Esophagus squamous epithelium (tissue), 5 donors: ENCODE measurements at places on chromosomes 13 and 19.

DNA sequence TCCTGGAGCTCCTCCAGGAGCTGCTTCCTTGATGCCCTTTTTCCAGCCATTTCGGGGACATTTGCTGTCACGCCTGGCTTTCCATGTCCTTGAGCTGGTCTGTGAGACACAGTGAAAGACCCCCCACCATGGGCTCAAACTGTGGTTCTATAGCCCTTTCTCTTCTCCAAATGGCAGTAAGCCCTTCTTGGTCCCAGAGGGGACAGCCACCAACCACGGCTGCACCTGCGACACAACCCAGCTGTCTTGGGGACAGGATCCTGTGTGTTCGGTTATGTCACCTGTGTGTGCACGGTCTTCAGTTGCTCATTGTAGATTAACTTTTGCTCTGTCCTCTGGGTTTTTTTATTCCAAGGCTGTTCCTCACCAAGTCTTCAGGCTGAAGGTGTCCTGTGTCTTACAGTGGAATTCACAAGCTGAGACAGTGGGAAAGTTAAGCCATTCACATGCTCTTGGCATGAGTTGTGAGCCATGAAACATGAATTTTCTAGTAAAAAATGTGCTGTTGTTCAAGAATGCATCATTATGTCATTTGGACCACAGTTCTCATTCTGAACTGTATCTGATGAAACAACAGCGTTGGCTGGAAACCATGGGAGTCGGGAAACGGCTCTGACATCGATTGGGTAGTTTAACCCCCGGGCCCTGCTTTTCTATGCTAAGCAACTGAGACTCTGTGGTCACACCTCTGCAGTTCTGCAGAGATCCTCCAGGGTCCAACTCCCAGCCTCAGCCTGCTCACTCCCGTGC is 129.5 kb upstream of the MCF2L start:
- DNase-seq = no peak

- no peak for DNase-seq
These were observed 9.8 kb downstream of the ZNF526 start for GRCh38 chr19:42229855-42230351.

DNA sequence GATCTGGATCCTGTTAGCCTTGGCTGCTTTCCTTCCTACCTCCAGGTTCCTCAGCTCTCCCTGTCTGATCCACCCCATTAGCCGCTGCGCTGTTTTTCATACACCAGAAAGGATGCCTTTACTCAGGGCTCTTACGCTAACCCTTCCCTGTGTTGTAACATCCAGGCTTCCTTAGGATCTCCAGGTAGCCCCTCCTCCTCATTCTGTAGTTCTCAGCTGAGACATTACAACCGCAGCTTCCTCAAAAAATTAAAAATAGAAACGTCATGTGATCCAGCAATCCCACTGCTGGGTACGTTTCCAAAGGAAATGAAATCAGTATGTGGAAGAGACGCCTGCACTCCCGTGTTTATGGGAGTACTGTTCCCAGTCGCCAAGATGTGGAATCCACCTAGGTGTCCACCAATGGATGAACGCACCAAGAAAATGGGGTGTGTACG is 18.4 kb upstream of the MYADM start:
- no peak for DNase-seq

DNA sequence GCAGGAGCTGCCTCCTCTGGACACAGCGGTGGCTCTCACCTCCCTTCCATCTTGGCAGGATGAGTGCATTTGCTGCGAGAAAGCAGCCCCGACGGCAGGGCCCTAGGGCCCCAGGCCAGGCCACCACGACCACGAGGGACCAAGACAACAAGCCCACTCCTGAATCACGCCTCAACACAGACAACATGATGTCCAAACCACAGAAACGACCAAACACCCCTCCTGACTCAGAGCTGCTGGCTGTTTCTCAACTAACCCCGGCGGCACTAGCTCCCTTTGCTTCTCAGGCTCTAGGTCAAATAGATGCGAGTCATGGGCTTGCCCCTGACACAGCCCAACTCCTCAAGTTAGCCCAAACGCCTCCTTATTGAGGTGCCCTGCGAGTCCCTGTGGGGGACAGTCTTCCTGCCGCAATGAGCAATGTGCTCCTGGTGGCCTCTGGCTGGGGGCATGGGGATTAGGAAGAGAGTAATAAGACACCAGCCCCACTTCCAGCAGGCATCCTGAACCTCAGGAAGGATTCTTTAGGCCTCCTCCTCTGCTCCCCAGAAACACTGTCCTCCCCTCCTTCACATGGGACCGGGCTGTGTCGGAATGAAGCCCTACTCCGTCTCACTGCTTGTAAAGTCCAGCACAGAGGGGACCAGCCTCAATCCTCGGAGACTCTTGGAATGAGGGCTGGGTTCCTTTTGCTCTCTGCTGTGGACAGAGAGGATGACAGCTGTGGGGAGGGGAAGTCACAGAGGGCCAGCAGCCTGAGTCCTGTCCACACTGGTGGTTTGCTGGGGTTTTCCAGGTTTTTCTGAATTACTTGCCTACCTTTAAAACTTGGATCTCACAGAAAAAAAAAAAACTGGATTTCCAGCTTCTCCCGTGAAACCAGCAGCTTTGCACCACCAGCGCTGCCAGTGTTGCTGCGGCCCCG is 6.9 kb upstream of the ATF5 start:
- no peak for DNase-seq

DNA sequence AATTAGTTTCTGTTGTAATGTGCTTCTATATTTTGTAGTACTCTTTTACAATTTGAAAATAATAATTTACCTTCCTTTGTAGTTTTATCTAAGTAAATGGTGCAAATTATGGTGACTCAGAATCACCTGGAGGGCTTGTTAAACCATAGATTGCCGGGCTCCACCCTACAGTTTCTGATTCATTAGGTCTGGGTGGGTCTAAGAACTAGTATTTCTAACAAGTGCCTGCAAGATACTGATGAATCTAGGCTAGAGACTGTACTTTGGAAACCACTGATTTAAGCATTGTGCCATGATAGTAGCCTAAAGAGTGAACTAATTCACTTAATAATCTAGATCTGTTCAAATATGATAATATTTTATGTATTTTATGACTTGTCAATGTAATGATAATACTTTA is 437.4 kb upstream of the SPRY2 start:
- no peak for DNase-seq

- no peak for DNase-seq
These were observed 4.9 kb downstream of the GSX1 start for GRCh38 chr13:27797228-27797624.

DNA sequence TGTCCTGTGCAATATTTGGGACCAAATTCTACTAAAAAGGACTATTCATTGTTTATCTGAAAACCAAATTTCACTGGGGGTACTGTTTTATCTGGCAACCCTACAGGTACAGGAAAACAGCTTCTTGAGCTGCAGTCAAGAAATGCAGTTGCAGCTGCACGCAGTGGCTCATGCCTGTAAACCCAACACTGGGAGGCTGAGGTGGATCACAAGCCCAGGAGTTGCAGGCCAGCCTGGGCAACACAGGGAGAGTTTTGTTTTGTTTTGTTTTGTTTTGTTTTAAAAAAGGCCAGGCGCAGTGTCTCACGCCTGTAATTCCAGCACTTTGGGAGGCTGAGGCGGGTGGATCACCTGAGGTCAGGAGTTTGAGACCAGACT is 11.6 kb upstream of the ZSCAN1 start:
- DNase-seq = no peak

- peak; percentile 24 for DNase-seq
These were observed 4.6 kb upstream of the SIGLEC10 start for GRCh38 chr19:51422053-51422448.

- DNase-seq = no peak
These were observed 24.4 kb downstream of the NLRP13 start for GRCh38 chr19:55907746-55908145.

DNA sequence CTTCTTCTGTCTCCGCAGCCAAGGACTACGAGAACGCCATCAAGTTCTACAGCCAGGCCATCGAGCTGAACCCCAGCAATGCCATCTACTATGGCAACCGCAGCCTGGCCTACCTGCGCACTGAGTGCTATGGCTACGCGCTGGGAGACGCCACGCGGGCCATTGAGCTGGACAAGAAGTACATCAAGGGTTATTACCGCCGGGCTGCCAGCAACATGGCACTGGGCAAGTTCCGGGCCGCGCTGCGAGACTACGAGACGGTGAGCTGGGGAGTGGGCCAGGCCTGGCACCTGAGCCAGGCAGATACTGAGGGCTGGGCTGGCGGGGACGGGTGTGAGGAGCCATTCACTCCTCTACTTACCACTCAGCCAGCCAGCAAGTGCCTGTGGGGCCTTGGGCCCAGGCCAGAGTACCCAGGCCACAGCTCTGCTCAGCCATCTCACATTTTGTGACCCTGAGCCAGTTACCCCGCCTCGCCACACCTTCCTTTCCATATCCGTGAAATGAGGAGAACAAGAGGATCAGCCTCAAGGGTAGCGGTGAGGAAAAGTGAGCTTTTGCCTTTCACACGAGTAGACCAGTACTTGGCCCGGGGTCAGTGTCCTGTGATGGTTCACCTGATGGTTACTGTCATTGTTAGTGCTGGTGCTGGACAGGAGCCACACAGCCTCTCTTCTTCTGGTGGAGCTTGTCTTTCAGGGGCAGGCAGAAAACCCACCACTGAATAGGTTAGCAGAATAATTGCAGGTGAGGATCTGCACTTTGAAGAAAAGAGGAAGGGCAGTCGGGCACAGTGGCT is 7.0 kb downstream of the PPP5C start:
- no peak for DNase-seq

DNA sequence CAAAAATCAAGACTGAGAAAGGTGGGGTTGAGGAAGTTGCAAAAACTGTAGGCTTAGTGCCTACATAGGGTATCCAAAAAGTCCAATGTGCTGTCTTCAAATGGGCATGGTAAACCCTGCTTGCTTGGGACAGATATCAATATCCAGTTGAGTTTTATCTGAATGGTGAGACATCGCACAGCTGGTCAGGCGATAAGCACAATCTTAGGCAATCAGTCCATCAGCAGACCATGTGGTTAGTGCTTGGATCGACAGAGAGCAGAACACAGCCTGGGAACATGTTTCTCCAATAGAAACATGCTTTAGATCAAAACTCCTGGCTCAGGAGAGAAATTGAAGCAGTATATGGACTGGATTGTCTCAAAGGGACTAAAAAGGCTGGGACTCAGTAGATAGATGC is 151.3 kb upstream of the IPO5 start:
- DNase-seq = no peak

GRCh38 chr13:24632382-24633121 is 47.7 kb upstream of the ATP12A start:
- DNase-seq = no peak

GRCh38 chr19:39156326-39157230 is 31.0 kb downstream of the PAK4 start:
- DNase-seq = no peak

DNA sequence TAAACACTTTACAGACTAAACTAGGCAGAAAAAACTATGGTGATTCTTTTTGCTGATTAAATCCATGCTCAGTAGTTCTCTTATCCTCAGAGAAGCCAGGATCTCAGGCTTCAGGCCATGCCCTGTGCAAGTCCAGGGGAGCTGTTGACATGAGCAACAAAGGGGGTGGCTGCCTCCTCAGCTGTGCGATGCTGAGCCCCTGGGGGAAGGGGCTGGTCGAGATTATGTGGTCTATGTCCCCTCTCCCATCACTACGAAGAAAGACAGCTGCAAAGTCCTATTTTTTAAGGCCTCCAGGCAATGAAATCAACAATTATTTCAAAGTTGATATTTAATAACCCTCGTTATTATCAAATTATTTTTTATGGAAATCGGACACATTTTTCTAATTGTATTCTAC is 37.0 kb downstream of the IRS2 start:
- DNase-seq = no peak
